ENCODE measurements at places on chromosomes 12 and 14. TPM values are rescaled to one million over a fixed set of nuclear protein-coding genes. Genes with fewer than 3 reads are reported as not detected.
A peak's percentile ranks its signal among the peaks of the same experiment; 100 is the strongest.

GRCh38 chr12:65505386-65506121 is 227.1 kb downstream of the MSRB3 start:
- DNase-seq = no peak
- peaks cover 8% of the 10 kb centered on the region for H3K27me3 ChIP-seq
- H3K4me3 ChIP-seq = no peak overlapping the region
- no peaks in the 10 kb centered on the region for H3K36me3 ChIP-seq
- H3K27ac ChIP-seq = no peak overlapping the region

GRCh38 chr14:98297567-98297966 is 974.4 kb downstream of the BCL11B start:
- no peak overlapping the region for H3K4me3 ChIP-seq
- no peak for DNase-seq
- no peaks in the 10 kb centered on the region for H3K4me1 ChIP-seq
- H3K27me3 ChIP-seq = no peaks in the 10 kb centered on the region
- no peaks in the 10 kb centered on the region for H3K36me3 ChIP-seq

Gene UNG
- polyA plus RNA-seq = 13.7 TPM

Gene KLRC2
- not detected for polyA plus RNA-seq

Gene PCED1B
- polyA plus RNA-seq = 14.0 TPM

Gene IL22
- polyA plus RNA-seq = not detected

DNA sequence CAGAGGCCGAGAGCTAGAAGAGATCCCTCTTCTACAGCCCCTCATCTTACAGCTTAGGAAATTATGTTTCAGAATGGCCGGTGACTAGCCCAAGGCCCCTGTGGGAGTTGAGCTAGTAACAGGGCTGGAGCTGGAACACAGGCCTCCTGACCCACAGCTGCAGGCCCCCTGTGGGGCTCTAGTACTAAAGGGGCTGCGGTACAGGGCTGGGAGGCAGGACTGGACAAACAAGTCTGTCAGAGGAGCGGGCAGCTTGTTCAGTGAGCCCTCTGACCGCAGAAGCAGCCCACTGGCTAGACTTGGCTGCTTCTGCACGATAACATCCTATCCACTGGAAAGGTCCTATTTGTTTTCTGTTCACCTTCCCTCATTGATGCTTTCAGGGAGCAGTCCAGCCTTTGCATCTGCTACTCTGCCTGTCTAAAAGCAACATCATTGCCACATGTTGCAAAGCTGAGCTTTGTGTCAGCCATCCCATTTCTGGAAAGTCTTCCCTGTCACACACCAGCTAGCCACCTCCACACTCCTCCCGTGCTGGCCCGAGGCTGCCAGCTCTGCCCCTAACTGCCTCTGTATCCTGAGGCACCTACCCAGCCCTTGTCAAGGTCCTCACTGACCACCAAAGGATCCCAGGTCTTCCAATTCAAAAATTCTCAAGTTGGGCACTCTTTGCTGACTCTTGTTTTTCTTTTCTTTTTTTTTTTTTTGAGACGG is 10.2 kb downstream of the PSMC1 start:
- no peaks in the 10 kb centered on the region for H3K27me3 ChIP-seq
- no peaks in the 10 kb centered on the region for H3K4me1 ChIP-seq
- DNase-seq = no peak
- no peak overlapping the region for H3K27ac ChIP-seq
- no peak overlapping the region for H3K4me3 ChIP-seq
- peaks cover 20% of the 10 kb centered on the region for H3K36me3 ChIP-seq

Gene DAO
- polyA plus RNA-seq = not detected

- H3K27me3 ChIP-seq = peaks cover 36% of the 10 kb centered on the region
- peaks cover 11% of the 10 kb centered on the region for H3K36me3 ChIP-seq
- no peak overlapping the region for H3K27ac ChIP-seq
- no peak for DNase-seq
- H3K4me3 ChIP-seq = no peak overlapping the region
Measured at GRCh38 chr14:92314182-92314581, 8.8 kb upstream of the SLC24A4 start.

DNA sequence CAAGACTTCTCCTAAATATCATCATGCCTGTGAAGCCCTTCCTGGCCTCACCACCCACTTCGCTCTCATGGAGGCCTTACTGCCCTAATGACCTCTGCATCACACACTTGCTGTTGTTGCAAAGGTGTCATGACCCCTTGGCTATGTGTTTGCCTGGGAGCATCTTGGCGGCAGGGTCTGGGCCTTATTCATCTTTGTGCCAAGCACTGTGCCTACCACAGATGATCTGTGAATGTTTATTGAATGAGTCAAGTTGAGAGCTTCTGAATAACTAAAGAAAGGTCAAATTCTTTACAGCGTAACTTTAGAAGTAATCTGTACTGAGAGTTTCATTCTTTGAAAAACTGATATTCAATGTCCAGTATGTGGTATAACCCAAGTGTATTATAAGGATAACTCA is 113.3 kb downstream of the TTC8 start:
- no peak for DNase-seq
- H3K4me1 ChIP-seq = no peaks in the 10 kb centered on the region
- H3K27ac ChIP-seq = no peak overlapping the region
- no peak overlapping the region for H3K4me3 ChIP-seq

- peaks cover 13% of the 10 kb centered on the region for H3K36me3 ChIP-seq
- no peak overlapping the region for H3K4me3 ChIP-seq
- DNase-seq = no peak
- H3K27ac ChIP-seq = peak overlapping the region; percentile 39
- no peaks in the 10 kb centered on the region for H3K4me1 ChIP-seq
Measured at GRCh38 chr12:13405961-13406703, 209.6 kb downstream of the EMP1 start.

DNA sequence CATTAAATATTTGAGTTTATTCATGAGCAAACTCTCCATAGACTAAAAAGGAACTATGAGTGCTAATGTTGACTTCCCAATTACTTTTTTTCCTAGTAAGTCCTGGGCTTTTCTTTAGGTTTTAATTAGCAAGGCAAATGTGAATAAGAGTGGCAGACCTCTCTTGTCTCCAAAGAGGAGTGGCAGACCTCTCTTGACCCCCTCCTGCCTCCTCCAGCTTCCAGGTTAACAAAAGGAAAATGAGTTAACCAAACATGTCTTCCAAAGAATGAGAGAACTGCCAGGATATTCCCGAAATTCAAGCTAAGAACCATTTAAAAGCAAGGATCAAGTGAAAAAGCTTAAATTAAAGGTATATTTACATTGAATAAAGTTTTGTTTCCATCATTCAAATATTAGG is 253.2 kb downstream of the MDGA2 start:
- no peak overlapping the region for H3K27ac ChIP-seq
- no peak for DNase-seq
- no peaks in the 10 kb centered on the region for H3K36me3 ChIP-seq
- no peak overlapping the region for H3K4me3 ChIP-seq
- no peaks in the 10 kb centered on the region for H3K4me1 ChIP-seq
